Aorta (tissue), 5 donors: ENCODE measurements at places on chromosomes 7 and 10.

- peak; percentile 58 for DNase-seq
Observed at GRCh38 chr7:7183061-7183837, 905 bp downstream of the C1GALT1 start.

DNA sequence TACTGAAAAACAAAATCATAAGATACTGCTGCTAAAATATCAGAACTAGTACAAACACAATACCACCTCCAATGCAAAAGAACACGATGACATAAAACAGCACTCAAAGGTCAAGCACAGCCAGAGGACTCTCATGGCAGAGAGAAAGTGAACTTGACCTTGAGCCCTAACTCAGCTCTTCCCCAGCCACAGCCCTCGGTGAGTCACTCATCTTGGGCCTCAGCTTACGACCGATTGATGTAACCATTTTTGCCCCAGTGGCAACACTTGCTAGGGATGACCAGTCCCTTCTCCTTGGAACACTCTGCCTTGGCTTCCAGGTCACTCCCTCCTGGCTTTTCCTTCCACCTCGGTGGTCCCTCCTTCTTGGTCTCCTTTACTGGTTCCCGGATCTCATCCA, 77.8 kb downstream of the JAZF1 start:
- DNase-seq = no peak

- DNase-seq = no peak
Observed at GRCh38 chr7:95687759-95688343, 84.5 kb upstream of the DYNC1I1 start.

DNA sequence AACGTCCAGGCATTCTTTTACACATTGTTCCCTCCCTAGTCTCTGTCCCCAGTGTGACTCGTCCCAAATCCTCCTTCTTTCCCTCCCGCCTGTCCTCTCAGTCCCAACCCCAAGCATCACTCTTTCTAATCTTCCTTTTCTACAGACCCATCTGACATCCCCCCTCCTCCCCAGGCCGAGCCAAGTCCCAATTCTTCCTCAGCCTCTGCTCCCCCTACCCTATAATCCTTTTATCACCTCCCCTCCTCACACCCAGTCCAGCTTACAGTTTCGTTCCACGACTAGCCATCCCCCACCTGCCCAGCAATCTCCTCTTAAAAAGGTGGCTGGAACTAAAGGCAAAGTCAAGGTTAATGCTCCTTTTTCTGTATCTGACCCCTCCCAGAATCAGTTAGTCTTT, 95.1 kb downstream of the MACC1 start:
- no peak for DNase-seq

DNA sequence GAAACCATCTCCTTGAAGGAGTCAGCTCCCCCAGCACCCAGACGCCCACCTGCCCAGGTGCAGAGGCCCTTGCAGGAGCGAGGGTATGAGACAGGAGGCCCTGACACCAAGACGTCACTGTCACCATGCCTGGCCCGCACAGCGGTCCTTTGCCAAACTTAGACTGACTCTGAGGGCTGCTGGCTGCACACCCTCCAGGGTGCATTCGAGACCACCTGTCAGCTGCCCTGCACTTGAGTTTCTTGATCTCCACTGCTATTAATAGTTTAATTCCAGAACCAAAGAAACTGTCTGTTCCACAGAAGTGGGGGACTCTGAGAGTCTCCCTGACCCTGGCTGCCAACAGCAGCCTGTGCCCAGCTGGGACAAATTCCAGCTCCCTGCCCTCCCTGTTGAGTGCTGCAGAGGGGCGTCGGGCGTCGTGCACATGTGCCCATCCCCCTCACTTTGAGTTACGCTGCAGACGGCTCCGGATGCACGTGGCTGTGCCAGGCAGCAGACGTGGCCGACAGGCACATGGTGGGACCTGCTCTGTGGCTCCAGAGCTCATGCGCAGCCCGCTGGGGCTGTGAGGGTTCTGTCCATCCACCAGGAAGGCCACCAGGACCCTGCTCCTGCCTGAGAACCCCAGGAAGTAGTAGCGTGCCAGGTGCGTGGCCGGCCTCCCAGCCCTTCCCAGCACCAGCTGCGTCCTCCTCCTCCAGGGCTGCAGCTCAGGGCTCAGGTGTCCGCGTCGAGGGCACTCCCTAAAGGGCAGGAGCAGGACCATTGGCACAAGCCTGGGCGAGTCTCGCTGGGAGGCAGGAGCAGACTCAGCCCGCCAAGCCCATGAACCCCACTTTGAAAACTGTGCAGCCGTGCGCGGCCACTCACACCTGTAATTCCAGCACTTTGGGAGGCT, 24.8 kb downstream of the ELFN1 start:
- DNase-seq = peak; percentile 35

DNA sequence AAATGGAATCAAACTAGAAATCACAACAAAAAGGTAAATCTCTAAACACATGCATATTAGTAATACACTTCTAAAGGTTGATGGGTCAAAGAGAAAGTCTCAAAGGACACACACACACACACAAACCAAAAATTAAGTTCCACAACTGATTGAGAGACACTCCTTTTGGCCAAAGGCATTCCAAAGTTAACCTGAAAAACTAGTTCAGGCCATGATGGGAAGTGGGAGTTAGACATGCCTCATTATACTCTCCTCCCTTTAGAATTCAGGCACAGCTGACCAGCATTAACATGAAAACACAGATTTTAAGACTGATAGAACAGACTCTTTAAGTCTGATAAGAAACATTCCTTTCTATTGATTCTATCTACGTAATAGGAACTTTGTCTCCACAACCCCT, 332.4 kb upstream of the IGFBP3 start:
- no peak for DNase-seq

GRCh38 chr7:22234227-22234626, 122.7 kb downstream of the RAPGEF5 start:
- DNase-seq = no peak

GRCh38 chr10:17128261-17128660, 1.4 kb downstream of the CUBN start:
- peak; percentile 44 for DNase-seq

DNA sequence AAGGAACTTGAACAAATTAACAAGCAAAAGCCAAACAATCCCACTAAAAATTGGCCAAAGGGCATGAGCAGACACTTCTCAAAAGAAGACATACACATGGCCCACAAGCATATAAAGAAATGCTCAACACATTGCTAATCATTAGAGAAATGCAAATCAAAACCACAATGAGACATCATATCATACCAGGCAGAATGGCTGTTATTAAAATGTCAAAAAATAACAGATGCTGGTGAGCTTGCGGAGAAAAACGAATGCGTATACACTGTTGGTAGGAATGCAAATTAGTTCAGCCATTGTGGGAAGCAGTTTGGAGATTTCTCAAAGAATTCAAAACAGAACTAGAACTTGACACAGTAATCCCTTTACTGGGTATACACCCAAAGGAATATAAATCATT, 311.7 kb upstream of the HPS1 start:
- DNase-seq = no peak

- DNase-seq = no peak
Observed at GRCh38 chr7:29607889-29608288, 44.3 kb downstream of the PRR15 start.

- DNase-seq = no peak
Observed at GRCh38 chr7:27224983-27225934, 17.3 kb upstream of the EVX1 start.

DNA sequence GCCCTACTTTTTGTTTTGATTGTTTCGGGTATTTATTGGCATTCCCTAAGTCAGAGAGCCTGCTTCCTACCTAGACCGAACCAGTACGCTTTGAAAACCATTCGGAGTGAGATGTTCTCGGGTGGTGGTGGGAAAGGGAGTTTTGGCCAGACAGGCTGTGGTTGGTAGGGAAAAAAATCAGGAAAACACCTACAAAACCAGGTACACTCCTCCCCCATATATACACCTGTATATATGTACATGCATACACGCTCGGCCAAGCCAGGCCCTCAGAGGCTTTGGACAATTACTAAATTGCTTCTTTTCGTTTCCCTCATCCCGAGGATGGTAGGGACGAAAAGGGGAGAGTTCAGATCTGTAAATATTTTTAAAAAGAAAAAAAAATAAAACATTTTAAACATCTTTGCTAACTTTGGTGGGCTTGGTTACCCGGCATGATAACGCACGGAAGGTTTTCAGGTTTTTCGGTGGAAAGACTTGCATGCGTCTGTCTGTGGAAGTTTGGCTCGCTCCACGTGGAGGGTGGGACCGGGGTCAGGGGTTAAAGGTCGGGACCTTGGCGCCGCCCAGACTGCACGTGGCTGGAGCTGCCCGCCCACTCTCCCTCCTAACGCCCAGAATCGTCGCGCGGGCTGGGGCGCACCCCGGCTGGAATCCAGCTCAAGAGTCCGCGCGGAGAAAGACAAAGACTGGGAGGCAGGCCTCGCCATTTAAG, 2.5 kb downstream of the HMX2 start:
- peak; percentile 71 for DNase-seq

DNA sequence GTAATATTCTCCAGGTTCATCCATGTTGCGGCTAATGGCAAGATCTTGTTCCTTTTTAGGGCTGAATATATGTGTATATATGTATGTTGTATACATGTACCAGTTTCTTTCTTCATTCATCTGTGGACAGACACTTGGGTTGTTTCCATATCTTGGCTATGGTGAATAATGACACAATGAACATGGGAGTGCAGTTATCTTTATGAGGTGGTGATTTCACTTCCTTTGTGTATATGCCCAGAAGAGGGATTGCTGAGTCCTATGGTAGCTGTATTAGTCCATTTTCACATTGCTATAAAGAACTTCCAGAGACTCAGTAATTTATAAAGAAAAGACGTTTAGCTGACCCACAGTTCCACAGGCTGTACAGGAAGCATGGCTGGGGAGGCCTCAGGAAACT, 17.1 kb upstream of the TSPAN15 start:
- no peak for DNase-seq

GRCh38 chr10:24351961-24352360, 143.0 kb downstream of the KIAA1217 start:
- DNase-seq = no peak

GRCh38 chr7:35436452-35436851, 182.6 kb upstream of the TBX20 start:
- DNase-seq = no peak

GRCh38 chr7:22393913-22394729, 37.2 kb upstream of the RAPGEF5 start:
- DNase-seq = no peak

DNA sequence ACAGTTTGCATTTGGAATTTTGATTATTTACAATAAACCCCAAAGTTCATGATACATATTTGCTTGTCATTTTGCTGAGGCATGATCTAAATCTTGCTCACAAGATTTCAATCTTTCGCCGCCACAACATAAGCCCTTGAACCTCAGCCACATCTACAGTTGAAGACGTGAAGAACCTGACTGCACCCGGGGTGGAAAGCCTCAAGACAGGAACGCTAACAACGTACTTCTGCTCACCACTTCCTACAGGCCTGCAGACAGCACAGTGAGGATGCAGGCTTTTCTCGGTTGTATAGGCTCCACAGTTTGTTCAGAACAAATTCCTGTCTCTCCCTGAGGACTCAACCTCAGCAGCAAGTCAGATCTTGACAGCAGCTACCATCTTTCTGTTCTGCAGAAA, 393.8 kb upstream of the PRKCQ start:
- DNase-seq = peak; percentile 52

GRCh38 chr7:100679927-100680575, 6.5 kb downstream of the GNB2 start:
- DNase-seq = no peak

DNA sequence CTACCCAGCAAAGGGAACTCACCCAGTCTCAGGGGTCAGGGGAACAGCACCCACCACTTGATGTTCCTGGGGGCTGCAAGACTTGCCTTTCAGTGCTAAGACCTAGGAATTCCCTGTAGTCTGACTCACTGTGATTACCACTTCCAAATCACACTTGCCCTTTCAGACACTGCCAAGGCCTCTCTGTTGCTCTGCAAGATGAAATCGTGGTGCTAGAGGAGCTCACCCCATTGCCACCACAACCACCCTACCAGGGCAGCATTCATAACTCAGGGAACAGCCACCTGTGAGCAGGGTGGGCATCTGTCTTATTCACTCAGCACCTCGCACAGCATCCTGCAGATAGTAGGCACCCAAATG, 36.5 kb downstream of the XPNPEP1 start:
- no peak for DNase-seq

GRCh38 chr7:124033095-124033806, 384 bp upstream of the TMEM229A start:
- peak; percentile 37 for DNase-seq

GRCh38 chr7:25314094-25314730, 85.9 kb upstream of the NPVF start:
- no peak for DNase-seq

GRCh38 chr7:55469271-55469681, 103.0 kb downstream of the VOPP1 start:
- no peak for DNase-seq

- no peak for DNase-seq
Observed at GRCh38 chr7:16040346-16040745, 353.9 kb upstream of the MEOX2 start.

DNA sequence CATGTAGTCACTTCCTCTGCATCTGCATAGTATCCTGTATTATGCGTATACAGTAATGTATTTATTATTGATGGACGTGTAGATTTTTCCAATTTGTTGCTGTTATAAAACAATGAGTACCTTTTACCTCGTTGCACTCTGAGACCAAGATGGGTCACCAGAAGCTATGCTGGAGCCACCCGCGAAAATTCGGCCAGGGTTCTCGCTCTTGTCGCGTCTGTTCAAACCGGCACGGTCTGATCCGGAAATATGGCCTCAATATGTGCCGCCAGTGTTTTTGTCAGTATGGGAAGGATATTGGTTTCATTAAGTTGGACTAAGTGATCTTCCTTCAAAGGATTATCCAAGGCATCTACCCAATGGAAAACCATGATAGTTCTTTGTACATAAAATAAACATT, 1.0 kb downstream of the PSMC2 start:
- no peak for DNase-seq

- peak; percentile 95 for DNase-seq
Observed at GRCh38 chr10:102241444-102242117, at the start of gene PITX3. TSS of gene PITX3 (minus strand) at chr10:102241512. CDS start at chr10:102232080, 9,432 bp downstream.

GRCh38 chr10:107740962-107741690, 576.6 kb upstream of the SORCS1 start:
- DNase-seq = no peak

GRCh38 chr7:3300221-3300650, 816 bp upstream of the SDK1 start:
- no peak for DNase-seq

- no peak for DNase-seq
Observed at GRCh38 chr7:1591876-1592275, 22.0 kb upstream of the PSMG3 start.

DNA sequence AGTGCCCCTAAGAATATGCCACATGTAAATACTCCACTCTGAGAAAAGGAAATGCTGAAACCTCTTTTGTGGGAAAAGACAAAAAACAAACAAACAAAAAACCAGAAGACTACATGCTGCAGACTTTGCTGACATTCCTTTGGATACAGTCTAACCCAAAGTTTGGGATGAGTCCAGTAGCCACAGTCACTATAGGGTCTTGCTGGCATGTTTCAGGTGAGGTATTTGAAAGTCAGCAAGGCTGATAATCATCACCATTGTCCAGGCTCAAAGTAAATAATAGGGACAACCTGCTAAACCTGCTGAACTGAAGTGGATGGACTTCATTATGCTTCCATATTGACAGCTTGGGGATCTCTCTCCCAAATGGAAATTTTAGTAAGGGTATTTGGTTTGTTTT, 1087.0 kb upstream of the LRRTM3 start:
- DNase-seq = no peak

- DNase-seq = peak; percentile 76
Observed at GRCh38 chr10:21372651-21373410, 152.7 kb downstream of the SKIDA1 start.

- DNase-seq = no peak
Observed at GRCh38 chr7:147412782-147413556, 1177.6 kb upstream of the C7orf33 start.

GRCh38 chr10:122165484-122166276, 105.4 kb upstream of the BTBD16 start:
- no peak for DNase-seq

GRCh38 chr10:133160826-133161471, 930 bp downstream of the KNDC1 start:
- no peak for DNase-seq
